Stimulated activated naive CD8-positive, alpha-beta T cell treated with anti-CD3 and anti-CD28 coated beads, Interleukin-15, Interleukin-2, amounts not matched to agents 100 U/mL and 50 U/mL, for 24 hours (primary cell): ENCODE measurements at places on chromosomes 11 and 22.
A peak's percentile ranks its signal among the peaks of the same experiment; 100 is the strongest.

DNA sequence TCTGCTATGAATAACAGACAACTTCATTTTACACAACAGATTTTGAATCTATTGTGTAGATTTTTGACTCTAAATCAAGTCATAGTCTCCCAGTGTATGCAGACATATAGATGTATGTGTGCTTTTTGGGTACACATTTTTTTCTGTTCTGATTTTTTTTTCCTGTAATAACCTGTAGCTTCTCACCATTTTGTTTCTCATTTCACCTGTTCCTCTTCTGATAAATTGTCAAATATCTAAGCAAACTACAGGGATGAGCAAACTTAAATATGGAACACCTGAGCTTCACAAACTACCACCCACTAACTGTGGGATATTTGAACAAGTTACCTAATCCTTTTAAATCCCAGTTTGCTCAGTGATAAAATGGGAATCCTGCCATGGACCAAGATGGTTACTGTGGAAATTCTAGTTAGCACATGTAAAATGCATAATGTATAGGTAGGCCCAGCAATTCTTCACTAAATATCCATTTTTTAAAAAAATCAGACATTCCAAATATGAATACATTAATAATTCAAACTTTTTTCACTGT lies 15.7 kb downstream of the LGR4 start:
- DNase-seq = no peak

DNA sequence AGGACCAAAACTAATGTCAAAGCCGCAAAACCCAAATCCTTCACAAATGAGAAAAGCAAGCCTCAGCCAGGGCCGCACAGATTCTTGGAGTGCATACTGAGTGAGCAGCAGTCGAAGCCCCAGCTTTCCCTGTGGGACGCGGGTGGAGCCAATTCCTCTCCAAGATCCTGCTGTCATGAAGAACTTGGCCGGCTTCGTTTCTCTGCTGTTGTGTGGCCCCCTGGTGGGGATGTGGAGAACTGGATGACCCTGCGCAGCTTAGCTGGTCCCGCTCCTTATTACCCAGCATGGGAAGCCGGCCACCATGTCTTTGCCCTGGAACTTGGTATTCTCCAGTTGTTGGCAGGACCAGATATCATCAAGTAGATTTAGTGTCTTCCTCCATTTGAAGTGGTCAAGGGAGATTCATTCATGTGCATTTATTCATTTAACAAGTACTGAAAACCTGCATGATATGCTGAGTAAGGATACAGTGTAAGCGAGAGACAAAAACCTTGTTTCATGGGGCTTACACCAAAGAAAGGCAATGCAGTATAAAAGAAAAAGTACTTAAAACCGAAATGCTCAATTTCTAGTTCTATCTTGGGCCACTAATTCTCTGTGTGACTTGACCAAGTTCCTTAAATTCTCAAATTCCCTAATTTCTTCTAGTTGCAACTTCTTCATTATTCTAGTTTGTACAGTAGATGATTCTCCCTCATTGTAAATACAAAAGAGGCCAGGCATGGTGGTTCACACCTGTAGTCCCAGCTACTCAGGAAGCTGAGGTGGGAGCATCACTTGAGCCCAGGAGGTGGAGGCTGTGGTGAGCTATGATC lies 56.7 kb upstream of the CRTAM start:
- peak; percentile 84 for DNase-seq

DNA sequence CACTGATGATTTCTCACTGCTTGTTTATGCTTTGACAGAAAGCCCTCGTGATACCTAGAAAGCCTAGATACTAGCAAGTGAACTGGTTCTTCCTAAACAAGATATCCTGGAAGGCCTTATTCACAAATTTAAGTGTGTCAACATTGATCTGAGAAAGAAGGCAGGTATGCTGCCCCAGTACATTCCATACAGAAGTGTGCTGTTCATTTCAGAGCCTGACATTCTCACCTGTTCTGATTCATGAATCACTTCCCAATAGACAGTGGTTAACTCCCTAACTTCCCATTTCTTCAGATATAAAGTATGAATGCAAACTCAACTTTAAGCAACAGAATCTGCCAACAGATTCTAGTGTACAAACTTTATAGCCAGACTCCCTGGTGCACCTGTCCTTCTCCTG lies 15.5 kb upstream of the RASSF10 start:
- no peak for DNase-seq

GRCh38 chr11:72704028-72704782 lies 30.0 kb upstream of the PDE2A start:
- no peak for DNase-seq

GRCh38 chr11:119752946-119753345 lies 23.9 kb upstream of the NECTIN1 start:
- DNase-seq = no peak

- no peak for DNase-seq
Observed at GRCh38 chr11:108967571-108967970, 302.7 kb downstream of the DDX10 start.

- DNase-seq = no peak
Observed at GRCh38 chr11:83938148-83938547, 652.0 kb upstream of the CCDC90B start.

DNA sequence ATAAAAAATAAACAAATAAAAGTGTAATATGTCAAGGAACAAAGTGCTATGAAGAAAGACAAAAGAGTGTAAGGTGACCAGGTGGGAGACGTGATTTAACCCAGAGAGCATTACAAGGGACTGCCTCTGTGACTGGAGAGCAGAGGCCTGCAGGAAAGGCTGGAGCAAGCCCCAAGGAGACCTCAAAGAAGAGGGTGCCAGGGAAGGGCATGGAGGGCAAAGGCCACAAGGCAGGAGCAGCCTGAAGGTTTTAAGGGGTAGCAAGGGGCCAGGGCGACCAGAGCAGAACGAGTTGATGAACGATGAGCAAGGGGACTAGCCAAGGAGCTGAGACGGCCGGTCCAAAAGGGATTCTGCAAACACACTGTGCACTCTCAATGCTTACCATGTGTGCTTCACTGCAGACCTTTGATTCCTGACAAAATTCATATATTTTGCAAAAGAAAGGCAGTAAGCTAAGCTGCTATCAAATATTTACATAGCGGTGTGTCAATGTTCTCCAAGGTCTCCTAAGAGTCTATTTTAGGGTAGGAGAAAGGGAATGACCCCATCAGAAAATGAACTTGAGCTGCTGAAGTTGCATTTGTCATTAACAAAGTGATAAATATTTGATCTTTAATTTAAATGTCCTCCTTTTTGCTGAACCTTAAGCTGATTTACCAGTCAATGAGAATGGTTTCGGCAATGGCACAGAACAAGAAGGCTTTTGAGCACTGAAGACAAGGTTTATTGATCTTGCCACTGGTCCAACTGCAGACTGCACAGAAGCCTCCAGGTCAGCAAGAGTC lies 50.5 kb downstream of the SMCO4 start:
- DNase-seq = no peak

GRCh38 chr11:34360046-34360445 lies 2.2 kb upstream of the ABTB2 start:
- no peak for DNase-seq
